Peyer's patch (tissue), 4 donors: ENCODE measurements at places on chromosomes 2 and 18.

- no peak for DNase-seq
These were observed 42.6 kb upstream of the MTCL1 start for GRCh38 chr18:8662560-8663255.

DNA sequence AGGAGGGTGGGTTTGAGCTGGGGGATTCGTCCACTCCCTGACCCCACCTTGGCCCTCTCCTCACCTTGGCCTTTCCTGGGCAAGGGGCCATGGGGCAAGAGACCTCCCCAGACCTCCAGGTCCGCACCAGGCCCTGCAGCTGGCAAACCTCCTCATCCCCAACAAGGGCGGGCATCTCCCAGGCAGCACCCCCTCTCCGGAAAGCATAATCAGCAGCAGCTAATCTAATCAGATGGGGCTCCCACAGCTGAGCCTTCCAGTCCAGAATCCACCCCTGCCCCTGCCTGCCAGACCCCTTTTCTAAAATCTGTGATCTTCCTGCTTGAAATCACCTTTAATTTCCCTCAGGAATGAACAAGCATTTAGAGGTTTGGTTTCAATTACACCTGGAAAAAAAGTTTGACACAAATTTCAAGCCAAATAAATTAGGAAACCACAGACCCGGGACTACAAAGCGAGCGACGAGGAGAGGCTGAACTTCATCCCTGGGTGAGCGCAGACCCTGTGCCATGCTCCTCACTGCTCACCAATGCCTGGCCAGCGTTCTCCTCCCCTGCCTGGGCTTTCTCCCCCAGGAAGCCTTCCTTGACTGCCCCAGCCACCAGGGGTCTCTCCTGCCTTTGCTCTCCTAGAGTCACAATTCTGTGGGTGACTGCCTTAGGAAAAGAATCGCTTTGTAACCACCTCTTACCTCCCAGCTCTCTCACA is 143.0 kb upstream of the MYCN start:
- DNase-seq = no peak

GRCh38 chr2:159044804-159045286 is 76.4 kb downstream of the TANC1 start:
- no peak for DNase-seq

DNA sequence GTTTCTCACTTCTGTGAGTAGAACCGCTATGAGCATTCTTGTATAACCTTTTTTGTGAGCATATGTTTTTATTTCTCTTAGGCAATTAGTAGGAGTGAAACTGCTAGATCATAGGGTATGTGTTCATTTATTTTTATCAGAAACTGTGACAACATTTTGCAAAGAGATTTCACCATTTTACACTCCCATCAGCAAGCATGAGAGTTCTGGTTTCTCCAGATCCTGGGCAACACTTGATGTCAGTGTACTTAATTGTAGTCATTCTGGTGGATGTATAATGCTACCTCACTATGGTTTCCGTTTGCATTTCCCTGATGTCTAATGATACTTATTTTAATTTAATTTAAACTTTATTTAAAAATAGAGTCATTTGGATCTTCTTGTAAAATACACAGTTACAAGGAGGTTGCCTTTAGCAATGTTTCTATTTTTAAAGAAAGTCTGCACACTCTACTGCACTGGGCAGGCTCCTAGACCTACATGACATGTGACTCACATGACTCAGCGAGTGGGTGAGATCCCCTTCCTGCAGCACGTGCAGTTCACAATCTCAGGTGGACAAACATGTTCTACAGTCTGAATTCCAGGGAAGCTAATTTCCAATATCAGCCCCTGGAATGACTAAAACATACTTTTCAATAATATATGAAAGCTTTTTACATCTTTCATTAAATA is 127.0 kb upstream of the BCL2L11 start:
- no peak for DNase-seq

DNA sequence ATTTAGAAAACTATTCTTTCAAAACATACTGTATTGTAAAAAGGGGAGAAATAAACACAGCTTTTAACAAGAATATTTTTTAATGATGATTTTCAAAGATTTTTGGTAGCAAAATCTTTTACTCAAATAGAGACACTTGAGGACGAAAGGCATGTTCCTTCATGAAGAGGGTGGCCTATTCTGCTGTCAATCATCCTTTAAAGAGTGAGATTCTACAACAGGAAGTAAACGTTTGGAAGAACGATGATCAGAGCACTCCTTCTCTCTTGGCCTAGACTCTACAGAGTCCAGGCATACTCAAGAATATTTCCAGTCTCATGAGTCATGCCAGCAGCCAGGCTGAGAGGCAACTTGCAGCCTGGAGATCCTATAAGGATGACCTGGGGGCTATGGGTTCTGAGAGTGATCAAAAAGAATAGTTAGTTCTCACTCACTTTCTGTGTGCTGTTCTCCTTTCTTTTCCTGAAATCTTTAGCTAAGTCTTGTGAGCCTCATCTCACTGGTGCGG is 62.4 kb upstream of the TCF4 start:
- DNase-seq = no peak

DNA sequence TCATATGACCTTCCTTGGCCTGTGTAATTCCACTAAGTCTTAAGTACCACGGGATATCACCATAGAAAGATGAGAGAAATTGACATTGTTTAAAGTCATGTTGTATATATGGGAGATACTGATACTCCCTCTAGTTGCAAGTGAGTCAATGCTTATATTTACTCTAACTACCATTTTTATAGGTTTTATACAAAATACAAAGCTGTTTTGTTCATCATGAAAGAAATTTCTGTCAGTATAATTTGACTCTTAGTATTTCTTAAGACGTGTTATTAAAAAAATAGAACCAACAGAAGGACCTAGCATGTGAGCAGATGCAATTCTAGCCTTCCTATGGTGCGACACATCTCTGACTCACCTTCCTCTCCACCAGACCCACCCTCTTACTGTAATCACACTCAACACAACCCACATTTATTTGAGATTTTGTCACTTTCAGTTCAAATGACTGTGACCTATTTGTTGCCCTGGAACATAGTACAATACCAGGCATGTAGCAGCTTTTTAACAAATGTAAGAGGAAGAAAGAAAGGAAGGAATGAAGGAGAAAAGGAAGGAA is 453.1 kb downstream of the CMPK2 start:
- no peak for DNase-seq

DNA sequence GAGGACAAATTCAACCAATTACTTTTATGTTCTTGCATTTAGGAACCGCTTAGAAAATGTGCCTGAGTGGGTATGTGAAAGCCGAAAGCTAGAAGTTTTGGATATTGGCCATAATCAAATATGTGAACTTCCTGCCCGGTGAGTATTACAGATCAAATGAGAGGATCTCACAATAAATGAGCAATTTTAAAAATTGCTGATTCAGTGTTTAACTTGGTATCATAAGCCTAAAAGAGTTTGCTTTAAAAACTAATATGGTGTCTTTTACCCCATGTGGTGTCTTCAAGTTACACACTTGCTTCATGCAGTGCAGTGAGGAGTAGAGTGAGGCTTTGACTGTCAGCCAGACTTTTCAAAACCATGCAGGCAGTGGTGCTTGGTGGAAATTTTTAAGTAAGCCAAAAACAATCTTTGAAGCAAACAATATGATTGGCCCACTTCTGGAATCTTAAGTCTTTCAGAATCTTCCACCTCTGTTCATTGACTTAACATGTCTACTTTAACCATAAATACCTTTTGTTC is 199.6 kb downstream of the PHLPP1 start:
- no peak for DNase-seq

DNA sequence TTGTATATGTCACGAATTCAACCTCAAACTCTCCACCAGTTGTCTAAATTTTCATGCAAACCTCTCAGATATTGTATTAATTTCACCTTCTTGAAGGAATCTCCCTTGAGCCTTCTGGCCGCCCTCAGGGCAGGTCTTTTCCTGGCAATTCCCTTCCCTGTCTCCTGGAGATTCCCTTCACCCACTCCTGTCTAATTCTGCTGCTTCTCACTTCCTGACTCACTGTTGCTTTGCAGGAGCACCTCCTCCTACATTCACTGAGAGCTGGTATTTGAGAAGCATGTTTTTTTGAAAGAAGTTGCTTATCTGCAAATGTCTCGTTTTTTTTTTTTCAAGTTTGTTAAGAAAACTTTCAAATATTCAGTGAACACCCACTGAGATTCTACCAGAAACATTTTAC is 79.9 kb upstream of the OTOS start:
- DNase-seq = no peak

- DNase-seq = no peak
These were observed 111.5 kb downstream of the MAPK4 start for GRCh38 chr18:50671376-50671775.

DNA sequence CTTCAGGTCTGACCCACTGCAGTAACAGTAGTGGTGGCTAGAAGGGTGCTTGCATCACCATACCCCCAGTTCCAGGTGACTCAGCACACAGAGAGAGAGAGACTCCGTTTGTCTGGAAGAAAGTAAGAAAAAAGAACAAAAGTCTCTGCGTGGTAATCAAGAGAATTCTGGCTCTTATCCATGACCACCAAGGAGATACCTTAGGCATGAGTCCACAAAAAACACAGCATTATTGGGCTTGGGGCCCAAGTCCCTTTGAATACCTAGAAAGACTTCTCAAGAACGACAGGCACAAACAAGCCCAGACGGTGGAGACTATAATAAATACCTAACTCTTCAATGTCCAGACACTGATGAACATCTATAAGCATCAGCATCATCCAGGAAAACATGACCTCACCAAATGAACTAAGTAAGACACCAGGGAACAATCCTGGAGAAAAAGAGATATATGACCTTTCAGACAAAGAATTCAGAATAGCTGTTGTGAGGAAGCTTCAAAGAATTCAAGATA is 21.7 kb upstream of the BAZ2B start:
- DNase-seq = no peak

DNA sequence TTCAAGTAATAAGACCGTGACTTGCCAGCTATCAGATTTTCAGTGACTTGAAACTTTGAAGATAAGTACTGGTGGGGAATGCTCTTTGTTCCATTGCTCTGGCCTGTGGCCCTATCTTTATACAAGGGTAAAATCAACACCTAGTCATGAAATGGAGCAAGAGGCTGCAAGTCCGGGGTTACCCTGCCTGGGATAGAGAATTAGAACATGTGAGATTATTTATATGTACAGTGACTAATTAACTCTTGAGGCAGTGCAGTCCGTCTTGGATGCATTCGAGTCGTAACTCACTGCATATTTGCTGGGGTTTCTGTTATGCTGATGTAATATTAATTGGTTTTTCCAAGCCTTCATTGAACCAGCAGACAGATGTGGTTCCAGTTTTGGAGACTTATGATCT is 105.8 kb upstream of the LYPD6 start:
- DNase-seq = no peak

GRCh38 chr2:174044556-174044955 is 79.4 kb upstream of the SP3 start:
- no peak for DNase-seq

DNA sequence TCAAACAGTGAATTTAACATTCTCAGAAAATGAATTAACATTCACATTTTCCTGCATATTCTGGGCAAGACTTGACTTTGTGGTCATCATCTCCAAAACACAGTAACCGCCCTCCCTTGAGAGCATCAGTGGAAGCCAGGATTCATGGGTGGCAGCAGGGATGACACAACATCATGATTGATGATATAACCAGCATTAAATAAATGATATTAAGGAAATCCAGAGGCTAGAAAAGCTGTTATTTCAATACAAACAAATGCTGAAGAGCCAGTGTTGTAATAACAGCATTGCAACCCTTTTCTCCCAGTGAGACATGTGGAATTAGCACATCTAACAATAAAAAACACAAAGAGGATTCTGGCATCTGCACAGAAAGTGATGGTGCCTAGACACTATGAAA is 41.1 kb downstream of the CDC42EP3 start:
- DNase-seq = no peak

- peak; percentile 65 for DNase-seq
These were observed 12.8 kb downstream of the SLC30A3 start for GRCh38 chr2:27249891-27250651.

- DNase-seq = no peak
These were observed 1430.2 kb upstream of the PIK3C3 start for GRCh38 chr18:40524881-40525280.

DNA sequence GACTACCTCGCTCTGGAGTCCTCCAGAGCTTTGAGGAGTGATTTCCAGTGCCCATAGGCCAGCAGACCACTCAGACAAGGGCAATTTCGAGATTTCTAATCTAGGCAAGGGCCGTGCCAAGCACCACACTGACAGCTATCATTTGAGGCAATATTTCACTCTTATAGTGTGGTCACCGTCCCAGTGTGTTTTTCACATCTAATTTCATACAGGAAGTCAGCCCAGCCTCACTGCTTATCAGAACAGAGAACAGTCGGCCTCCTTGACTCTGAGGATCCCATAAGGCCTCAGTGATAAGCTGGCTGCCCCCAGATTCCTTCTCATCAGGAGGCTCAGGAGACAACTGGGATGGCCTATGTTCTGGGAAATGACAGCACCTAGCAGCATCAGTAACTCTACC is 581 bp downstream of the CAPN14 start:
- no peak for DNase-seq

DNA sequence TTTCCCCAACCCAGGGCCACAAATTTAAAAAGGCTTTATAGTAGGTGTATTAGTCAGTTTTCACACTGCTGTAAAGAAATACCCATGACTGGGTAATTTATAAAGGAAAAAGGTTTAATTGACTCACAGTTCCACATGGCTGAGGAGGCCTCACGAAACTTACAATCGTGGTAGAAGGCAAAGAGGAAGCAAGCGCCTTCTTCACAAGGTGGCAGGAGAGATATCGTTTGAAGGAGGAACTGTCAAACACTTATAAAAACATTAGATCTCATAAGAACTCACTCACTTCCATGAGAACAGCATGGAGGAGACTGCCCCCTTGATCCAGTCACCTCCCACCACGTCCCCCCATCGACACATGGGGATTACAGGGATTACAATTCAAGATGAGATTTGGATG is 70.4 kb downstream of the FECH start:
- no peak for DNase-seq

DNA sequence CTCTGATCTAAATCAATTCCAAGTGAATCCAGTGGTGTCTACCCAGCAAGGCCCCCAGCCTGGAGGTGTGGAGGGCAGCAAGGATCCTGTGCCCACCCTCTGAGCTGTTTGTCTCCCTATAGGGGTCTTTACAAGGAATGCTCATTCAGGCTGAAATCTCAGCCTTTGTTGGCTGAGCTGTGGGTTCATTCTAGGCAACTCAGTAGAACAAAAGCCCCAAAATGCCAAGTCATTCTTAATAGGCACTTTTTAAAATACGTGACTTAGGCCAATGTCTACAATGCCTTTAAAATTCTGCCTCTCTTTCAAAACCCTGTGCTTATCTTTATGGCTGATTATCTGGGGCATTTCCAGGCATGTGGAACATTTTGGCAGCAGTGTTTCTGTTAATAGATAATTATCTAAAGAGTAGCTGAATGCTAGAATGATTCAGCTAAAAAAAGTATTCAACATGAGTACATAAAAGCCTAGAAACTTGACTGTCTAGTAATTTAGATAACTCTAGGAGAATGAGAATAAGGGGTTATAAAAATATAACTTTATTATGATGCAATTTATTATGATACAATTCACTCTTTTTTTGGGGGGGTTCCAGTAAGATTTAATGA is 7.4 kb downstream of the UGT1A6 start:
- DNase-seq = no peak

- no peak for DNase-seq
These were observed 1.7 kb downstream of the VAPA start for GRCh38 chr18:9915291-9916076.

- peak; percentile 42 for DNase-seq
These were observed 167.3 kb downstream of the SEPTIN10 start for GRCh38 chr2:109446278-109447131.
